Tongue (tissue), 3 donors: ENCODE measurements at places on chromosomes 12 and 14. TPM values are rescaled to one million over a fixed set of nuclear protein-coding genes. Genes with fewer than 3 reads are reported as not detected.

DNA sequence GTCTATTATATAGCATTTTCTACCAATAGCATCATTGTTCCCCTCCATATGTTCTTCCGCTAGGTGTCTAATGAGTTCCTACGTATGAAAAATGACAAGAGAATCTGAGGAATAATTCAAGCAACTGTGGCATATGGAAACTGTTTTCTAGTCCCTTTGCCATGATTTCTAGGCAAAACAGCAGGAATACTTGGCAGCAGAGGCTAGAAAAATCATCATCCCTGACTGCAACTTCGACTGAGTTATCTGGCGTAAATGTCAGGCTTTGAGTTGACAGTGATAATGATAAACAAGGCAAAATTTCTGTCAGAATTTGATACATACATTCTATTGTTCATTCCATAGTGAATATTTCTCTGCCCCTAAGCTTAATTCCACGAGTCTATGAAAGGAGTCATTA lies 572.8 kb upstream of the USP15 start:
- DNase-seq: no peak

DNA sequence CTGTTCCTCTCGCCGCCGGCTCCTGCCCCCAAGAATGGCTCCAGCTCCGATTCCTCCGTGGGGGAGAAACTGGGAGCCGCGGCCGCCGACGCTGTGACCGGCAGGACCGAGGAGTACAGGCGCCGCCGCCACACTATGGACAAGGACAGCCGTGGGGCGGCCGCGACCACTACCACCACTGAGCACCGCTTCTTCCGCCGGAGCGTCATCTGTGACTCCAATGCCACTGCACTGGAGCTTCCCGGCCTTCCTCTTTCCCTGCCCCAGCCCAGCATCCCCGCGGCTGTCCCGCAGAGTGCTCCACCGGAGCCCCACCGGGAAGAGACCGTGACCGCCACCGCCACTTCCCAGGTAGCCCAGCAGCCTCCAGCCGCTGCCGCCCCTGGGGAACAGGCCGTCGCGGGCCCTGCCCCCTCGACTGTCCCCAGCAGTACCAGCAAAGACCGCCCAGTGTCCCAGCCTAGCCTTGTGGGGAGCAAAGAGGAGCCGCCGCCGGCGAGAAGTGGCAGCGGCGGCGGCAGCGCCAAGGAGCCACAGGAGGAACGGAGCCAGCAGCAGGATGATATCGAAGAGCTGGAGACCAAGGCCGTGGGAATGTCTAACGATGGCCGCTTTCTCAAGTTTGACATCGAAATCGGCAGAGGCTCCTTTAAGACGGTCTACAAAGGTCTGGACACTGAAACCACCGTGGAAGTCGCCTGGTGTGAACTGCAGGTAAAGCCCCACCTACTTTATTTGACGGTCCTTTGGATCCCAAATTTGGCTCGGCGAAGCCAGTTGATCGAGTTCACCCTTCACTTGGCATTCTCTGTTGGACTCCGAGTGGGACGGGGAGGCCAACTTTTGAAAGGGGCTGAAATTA lies 1.5 kb downstream of the WNK1 start:
- peak; percentile 38 for DNase-seq

- no peak for DNase-seq
Measured at GRCh38 chr14:93007225-93007997, 84.5 kb downstream of the CHGA start.

DNA sequence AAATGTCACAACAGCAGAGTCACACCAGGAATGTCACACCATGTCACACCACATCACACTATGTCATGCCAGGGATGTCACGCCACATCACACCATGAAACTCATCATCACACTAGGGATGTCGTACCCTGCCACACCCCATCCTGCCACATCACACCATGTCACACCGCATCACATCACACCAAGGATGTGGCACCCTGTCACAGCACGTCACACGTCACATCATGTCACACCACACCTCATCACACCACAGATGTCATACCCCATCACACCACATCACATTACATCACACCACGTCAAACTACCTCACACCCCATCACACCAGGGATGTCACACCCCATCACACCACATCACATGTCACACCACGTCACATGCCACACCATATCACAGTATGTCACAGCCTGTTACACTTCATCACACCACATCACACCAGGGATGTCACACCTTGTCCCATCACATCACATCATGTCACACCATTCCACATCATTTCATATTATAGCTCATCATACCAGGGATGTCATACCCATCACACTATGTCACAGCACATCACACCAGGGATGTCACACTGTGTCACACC lies 90.9 kb downstream of the TMEM121 start:
- DNase-seq: no peak

Gene TAS2R50
- total RNA-seq: 10.7 TPM

GRCh38 chr14:68181519-68182326 lies 362.1 kb downstream of the RAD51B start:
- DNase-seq: no peak

Gene HELB
- 6.9 TPM for total RNA-seq

DNA sequence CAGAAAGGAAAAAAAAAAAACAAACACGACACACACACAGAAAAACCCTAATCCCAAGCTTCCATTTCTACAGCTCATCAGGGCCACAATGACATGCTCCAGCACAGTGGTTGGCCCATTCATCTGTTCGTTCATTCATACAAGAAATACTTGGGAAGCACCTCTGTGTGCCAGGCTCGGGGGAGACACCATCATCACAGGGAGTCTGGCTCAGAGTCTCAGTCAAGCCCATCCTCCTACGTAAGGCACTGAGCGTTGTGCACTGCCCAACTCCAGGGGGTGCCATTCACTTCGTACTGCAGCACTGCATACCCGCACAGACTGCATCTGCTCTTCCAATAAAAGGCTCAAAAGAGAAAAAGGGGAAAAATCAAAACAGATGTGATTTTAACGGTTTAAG lies 15.3 kb downstream of the VPS37B start:
- peak; percentile 74 for DNase-seq

- DNase-seq: peak; percentile 86
Measured at GRCh38 chr12:48183091-48183875, at the start of gene CCDC184. CCDC184 (plus strand) TSS chr12:48183644; CDS start chr12:48184123, 479 bp downstream.
